Smooth muscle cell of trachea (primary cell): ENCODE measurements at places on chromosomes 3 and 15. TPM values are rescaled to one million over a fixed set of nuclear protein-coding genes. Genes with fewer than 3 reads are reported as not detected.

The GABRB3 gene
- 1.8 and 3.3 TPM in 2 replicates for total RNA-seq

The SLC9A9 gene
- 46.1 and 59.9 TPM in 2 replicates for total RNA-seq

The CCR9 gene
- total RNA-seq: not detected in 2 replicates

The LEKR1 gene
- 0.50 and 5.1 TPM in 2 replicates for total RNA-seq

The TUBGCP4 gene
- total RNA-seq: 10.9 and 14.7 TPM in 2 replicates

The SERINC4 gene
- total RNA-seq: 0.15 TPM in 1 of 2 replicates, not detected in the other

The SRP14 gene
- 208 and 209 TPM in 2 replicates for total RNA-seq

The METTL6 gene
- total RNA-seq: 27.8 and 36.1 TPM in 2 replicates

The ITIH3 gene
- not detected in 2 replicates for total RNA-seq

The STAC gene
- 2.5 and 3.6 TPM in 2 replicates for total RNA-seq

The COL8A1 gene
- 45.4 and 72.6 TPM in 2 replicates for total RNA-seq

The REC114 gene
- total RNA-seq: not detected in 2 replicates

The SLC27A2 gene
- total RNA-seq: 0.15 TPM in 1 of 2 replicates, not detected in the other

The CSPG5 gene
- under 0.01 and 0.44 TPM in 2 replicates for total RNA-seq

The OSTN gene
- 0.17 and 0.44 TPM in 2 replicates for total RNA-seq

The P2RY14 gene
- total RNA-seq: not detected in 2 replicates

The GOLGA6B gene
- total RNA-seq: not detected in 2 replicates

The LZTFL1 gene
- 17.5 and 22.5 TPM in 2 replicates for total RNA-seq

The TIMP4 gene
- total RNA-seq: 15.6 and 23.3 TPM in 2 replicates

The MYZAP gene
- total RNA-seq: under 0.01 TPM in 1 of 2 replicates, not detected in the other

The PROS1 gene
- total RNA-seq: 22.5 and 25.2 TPM in 2 replicates

The FOXB1 gene
- not detected in 2 replicates for total RNA-seq

The FBN1 gene
- 887 and 1,012 TPM in 2 replicates for total RNA-seq

The CLDN16 gene
- total RNA-seq: not detected in 2 replicates

The CYP1A1 gene
- 1.3 TPM in 1 of 2 replicates, not detected in the other for total RNA-seq

The EPHB1 gene
- under 0.01 and 0.15 TPM in 2 replicates for total RNA-seq

The MTFMT gene
- total RNA-seq: 26.6 and 29.1 TPM in 2 replicates

The RTP1 gene
- not detected in 2 replicates for total RNA-seq

The GRM2 gene
- 0.15 and 0.17 TPM in 2 replicates for total RNA-seq
